ENCODE measurements at places on chromosomes 4 and X.

DNA sequence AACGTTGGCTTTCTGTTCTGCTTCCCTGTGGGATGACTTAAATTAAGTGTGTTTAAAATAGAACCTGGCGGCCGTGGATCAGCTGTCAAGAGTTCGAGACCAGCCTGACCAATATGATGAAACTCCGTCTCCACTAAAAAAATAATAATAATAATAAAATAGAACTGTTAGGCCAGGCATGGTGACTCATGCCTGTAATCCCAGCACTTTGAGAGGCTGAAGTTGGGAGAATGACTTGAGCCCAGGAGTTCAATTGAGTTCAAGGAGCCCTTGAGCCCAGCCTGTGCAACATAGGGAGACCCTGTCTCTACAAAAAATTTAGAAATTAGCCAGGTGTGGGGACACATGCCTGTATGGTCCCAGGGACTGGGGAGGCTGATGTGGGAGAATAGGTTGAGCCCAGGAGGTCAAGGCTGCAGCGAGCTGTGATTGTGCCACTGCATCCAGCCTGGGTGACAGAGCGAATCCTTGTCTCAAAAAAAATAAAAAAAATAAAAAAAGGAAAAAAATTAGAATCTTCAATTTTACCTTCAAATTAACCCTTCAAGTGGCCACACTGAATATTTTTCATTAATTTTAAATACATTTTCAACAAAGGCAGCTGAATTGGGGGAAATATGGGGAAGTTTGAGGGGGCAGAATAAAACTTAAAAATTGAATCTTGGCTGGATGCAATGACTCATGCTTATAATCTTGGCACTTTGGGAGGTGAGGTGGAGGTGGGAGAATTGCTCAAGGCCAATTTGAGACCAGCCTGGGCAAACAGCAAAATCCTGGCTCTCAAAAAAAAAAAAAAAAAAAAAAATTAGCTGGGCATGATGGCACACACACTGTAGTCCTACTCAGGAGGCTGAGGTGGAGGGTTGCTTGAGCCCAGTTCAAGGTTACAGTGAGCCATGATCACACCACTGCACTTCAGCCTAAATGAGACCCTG, 31.8 kb upstream of the HSD17B13 start:
- DNase-seq, result no peak

- DNase-seq, result no peak
These were observed 5.1 kb downstream of the AFF1 start for GRCh38 chr4:86939729-86940575.

GRCh38 chr4:108157655-108158054, 11.1 kb downstream of the LEF1 start:
- DNase-seq, result no peak

DNA sequence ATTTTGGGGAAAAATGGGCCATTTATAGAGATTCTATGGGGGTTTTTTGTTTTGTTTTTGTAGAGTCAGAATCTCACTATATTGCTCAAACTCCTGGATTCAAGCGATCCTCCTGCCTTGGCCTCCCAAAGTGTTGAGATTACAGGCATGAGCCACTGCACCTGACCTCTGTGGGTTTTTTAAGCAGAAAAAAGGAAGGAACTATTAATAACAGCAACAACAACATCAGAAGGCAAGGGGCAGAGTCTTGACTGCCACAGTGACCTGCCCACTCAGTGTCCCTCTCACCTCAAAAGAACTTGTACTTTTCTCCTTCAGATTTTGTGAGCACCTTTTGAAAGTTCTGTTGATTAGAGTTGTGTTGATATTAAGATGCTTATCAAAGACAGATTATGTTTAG, 48.1 kb downstream of the FNIP2 start:
- no peak for DNase-seq

- DNase-seq, result no peak
These were observed 57.2 kb upstream of the NPNT start for GRCh38 chr4:105838082-105838481.

DNA sequence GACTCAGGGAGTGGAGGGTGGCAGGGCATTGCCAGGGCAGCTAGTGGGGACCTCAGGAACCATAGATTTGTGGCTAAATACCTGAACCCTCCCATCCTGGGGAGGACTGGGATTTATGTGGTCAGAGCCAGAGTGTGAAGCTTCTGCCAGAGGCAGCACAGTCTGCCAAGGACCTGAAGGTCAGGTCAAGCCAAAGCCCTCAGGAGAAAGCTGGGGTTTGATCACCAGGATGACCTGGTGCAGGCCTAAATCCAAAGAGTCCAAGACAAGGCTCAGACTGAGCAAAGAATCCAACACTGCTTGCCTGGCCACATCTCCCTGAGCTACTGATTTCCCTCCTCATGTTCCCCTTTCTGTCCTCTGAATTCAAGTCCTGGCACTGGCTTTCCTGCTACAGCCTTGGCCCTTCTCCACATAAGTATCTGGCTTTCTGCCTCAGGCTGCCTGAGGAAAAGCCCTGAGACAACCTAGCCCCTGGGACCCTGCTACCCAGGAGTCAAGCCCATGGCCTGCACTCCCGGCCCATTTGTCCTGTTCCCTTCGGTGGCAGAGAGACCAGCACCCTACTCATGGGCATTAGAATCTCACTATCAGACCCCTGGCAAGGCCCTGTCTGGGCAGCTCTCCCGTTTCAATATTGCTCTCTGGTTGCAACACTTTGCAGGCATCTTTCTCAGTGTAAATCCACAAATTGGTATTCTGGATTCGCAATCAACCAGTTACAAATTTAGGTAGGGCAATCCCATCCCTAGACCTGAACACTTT, 39.3 kb upstream of the SLC25A43 start:
- no peak for DNase-seq
